Brain (organoid and tissue), 16 donors: ENCODE measurements at places on chromosomes 1 and 21.

- DNase-seq = no peak
These were observed 7.0 kb downstream of the OPRD1 start for GRCh38 chr1:28819020-28819419.

DNA sequence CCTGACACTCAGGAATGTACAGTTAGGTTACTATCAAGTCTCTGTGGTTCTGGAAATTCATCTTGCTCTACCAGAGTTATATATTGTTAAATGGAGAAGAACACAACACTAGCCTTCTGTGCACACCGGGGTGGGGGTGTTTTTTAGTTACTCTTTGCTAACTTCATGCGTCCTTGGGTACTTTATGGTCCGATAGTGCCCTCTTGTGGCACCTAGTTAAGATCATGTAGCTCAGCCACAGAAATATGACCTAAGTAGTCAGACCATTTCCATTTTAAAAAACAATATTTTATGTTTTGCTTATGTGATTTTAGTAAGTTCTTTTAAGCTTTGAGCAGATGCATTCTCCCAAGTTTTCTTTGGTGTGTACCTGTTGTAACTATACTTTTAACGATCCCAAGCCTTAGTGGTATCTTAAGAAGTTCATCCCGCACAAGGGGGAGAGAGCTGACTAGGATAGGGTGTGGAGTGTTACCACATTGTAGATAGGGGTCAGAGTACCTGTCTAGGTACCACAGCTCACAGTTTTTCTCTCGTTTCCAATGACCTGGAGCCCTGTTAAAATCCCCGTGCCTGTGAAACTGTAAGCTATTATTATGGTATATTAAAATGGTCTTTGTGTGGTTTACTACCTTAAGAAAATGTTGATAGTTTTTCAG, 20.6 kb upstream of the SH3D21 start:
- DNase-seq = peak; percentile 87

- no peak for DNase-seq
These were observed 11.1 kb downstream of the TNNI3K start for GRCh38 chr1:74246315-74246714.

- DNase-seq = no peak
These were observed 497.9 kb upstream of the NEGR1 start for GRCh38 chr1:72780212-72780611.

GRCh38 chr1:82466891-82467290, 666.2 kb downstream of the ADGRL2 start:
- no peak for DNase-seq

- DNase-seq = no peak
These were observed 2.0 kb downstream of the CR1 start for GRCh38 chr1:207497941-207498340.
